Inflammatory macrophage (primary cell): ENCODE measurements at places on chromosomes 16 and 17.

GRCh38 chr17:59332749-59333377, 1.4 kb downstream of the YPEL2 start:
- peak; percentile 71 for DNase-seq

DNA sequence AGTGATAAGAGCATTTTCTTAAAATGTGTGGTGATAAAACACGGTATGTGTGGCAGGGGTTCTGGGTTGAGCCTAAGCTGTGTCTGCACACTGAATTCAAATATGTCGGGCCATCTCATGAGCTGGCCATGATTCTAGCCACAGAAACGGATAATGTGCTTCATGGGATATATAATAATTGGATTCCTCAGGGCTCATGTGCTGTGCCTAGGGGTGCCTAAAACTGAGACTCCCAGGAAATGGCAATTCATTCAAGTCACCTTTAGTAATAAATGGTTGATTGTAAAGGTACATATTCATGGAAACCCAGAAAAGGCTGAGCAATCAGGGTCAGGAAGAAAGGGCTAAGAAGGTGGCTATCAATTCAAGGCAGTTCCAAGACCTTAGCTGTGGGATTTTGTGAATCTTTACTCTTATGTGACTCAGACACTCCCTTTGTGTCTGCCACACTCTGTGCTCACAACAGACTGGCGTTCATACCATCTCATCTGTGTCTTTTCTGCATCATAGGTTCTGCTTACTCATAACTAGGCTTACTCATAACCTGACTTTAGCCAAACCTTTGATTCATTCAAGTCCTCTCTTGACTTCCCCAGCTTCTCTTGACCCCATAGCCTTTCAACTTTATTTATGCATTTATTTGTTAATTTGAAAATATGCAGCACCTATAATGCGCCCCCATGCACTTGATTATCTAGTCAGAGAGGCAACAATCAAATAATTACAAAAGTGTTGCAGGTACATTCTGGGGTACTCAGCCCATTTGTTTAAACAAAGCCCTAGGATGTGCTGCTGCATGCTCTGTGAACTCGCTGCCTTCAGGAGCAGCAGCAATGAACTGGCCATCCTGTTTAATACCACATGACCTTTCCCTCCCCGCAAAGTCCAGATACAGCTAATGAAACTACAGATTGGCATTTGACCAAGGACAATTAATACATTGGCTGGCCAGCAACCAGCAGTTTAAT, 28.4 kb upstream of the MED13 start:
- DNase-seq: no peak

DNA sequence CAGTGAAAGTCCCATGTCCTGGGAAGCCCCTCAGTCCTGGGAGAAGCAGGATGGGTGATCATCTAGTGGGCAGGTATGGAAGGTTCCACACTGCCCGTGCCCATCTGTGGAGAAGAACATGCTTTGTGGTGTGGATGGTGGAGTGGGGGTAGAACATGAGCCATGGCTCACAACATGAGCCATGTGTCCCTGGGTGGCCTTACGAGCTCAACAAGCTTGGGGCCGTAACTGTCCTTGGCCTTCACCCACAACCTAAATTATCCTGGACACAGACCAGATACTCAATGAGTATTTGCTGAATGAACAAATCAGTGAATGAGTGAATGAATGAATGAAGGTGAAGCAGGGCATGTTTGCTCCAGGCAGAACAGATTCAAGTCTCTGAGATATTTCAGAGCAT, 13.5 kb downstream of the SOX8 start:
- DNase-seq: no peak

DNA sequence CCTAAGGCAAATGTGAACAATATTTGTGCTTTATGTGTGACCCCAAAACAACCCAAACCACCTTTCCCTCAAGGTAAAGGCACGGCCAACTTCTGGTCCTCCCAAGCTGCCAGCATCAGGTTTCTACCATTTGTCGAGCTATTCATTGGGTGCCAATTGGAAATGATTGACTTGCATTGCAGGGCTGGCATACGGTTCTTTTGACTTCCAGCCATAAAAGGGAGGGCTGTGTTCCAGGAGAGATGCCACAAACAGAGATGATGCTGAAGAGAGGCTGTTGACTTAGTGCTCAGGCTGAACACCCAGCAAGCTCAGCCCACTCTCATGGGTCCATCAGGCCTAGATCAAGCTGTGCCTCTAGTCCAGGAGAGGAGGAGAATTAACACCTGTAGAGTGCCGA, 252.4 kb downstream of the GRIN2A start:
- no peak for DNase-seq

DNA sequence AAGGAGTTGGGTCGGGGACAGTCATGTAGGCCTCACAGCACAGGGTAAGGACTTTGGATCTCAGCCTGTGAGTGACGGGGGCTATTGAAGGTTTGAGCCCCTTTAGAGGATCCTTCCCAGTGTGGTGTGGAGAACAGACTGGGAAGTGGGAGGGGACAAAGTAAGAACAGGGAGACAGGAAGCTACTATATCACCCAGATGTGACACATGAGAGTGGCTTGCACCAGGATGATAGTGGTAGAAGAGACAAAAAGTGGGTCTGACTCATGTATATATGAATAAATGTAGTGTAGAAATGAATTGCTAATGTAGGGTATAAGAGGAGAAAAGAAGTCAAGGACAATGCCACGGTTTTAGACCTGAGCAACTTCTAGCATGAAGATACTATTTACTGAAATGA, 4.5 kb downstream of the NUP93 start:
- no peak for DNase-seq

- no peak for DNase-seq
Measured at GRCh38 chr16:10335681-10336080, 50.2 kb upstream of the ATF7IP2 start.

DNA sequence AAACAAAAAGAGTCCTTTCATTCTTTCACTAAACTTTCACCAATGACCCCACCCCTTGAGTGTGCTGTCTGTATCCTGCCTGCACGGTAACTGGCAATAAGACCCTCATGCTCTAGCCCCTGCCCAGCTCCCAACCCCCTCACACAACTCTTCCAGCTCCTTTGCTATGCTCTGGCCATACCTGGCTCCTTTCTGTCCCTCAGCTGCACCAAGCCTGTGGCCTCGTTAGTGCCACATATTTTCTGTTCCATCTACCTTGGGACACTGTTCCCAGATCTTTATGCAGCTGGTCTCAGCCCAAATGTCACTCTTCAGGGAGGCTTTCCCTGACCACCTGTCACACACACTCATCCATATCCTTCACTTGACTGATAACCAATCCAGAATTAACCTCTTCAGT, 47.3 kb downstream of the C16orf82 start:
- DNase-seq: no peak

- DNase-seq: no peak
Measured at GRCh38 chr17:9023392-9024218, 2.3 kb downstream of the NTN1 start.

DNA sequence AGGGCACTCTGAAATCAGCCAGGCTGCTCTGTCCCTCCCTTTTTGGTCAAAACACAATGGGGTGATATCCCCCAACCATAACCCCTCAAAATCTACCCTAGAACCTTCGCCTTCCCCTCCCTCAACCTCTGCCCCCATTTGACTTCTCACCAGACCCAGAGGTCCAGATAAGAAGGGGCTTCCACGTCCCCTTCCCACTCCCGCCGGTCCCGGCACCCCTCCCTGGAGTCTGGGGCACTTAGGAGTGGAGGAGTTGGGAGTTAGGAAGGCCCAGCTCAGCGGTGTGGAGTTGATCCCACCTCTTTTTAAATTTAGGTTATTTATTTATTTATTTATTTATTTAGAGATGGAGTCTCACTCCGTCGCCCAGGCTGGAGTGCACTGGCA, 619 bp upstream of the TMEM92 start:
- no peak for DNase-seq

DNA sequence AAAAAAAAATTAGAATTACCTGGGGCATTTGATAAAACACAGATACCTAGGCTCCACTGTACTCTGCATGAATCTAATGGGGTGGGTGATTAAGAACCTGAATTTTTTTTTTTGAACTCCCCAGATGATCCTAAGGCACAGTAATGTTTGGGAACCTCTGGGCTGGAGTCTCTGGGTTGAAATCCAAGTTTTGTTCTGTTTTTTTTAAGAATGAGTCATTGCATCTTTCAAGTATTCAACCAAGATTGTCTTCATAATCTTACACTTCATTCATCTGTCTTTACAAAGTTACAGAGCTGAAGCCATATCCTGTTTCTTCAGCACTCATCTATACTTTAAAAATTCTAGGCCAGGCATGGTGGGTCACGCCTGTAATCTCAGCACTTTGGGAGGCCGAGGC, 52.6 kb downstream of the PIGL start:
- no peak for DNase-seq

DNA sequence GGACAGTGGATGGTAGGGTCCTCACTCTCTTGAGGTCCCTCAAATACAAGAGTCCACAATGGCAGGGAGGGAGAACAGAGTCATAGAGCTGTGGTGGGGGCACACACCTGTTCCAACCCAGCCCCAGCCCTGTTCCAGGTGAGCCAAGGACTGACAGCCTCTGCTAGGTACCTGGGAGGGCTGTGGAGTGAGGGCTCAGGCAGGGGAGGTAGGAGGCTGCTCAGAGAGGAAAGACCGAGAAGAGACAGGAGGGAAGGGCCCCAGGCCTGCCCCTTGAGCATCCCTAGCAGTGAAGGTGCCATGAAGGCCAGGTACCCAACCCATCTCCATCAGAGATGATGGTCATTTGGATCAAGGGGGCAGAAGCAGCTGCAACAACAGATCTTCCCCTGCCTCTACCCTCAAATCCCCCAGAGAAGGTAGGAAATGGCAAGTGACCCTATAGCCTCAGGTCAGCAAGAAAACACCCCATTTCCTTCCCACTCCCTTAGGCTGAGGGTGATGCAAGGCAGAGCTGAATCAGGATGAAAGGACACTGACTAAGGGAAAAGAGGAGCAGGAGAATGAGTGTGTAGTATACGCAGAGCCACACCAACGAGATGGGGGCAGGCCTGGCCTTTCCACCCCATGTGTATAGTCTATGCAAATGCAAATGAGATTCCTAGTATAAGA, 28.6 kb downstream of the CD300LG start:
- no peak for DNase-seq

DNA sequence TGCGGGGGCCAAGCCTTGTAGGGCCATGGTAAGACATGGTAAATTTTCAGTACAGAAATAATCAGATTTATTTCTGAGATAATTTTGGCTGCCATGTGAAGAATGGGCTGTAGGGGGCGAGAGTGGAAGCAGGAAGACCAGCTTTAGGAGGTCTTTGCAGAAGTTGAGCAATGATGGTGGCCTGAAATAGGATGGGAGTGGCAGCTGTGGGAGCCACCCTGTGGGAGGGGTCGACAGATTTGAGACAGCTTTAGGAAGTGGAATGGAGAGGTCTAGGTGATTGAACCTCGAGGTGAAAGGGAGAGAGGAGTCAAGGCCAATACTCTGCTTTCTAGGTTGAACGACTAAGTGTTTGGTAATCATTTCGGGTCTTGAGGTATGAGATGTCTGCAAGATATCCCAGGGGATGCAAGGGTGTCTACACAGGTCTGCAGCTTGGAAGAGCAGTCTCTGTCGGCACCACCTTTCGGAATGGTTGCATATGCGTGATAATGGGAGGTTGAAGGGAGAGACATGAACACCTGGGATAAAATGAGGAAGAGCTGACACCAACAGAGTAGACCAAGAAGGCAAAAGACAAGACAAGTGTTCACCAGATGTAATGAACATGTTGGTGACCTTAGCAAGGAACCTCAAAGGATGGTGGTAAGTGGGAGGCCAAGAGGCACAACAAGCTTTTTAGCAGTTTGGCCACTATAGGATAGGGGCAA, 4.2 kb upstream of the ATXN7L3 start:
- peak; percentile 74 for DNase-seq

GRCh38 chr16:14499110-14499509, 130.9 kb downstream of the PARN start:
- DNase-seq: no peak

DNA sequence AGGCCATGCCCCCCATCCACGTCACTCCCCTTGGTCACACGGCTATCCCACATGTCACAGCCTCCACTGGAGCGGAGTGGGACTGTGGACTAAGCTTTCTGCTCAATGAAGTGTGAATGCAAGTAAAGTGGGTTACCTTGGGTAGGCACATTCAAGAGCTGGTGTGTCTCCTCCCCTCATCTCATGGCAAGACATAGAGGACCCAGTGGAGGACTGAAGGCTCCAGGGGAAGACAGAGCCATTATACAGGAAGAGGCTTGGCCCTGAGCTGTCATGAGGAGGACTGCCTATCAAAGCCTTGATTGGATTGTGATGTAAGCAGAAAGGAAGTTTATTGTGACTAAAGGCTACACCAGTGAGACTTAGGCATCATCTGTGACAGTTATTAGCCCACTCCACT, 129.2 kb upstream of the CCL2 start:
- no peak for DNase-seq

DNA sequence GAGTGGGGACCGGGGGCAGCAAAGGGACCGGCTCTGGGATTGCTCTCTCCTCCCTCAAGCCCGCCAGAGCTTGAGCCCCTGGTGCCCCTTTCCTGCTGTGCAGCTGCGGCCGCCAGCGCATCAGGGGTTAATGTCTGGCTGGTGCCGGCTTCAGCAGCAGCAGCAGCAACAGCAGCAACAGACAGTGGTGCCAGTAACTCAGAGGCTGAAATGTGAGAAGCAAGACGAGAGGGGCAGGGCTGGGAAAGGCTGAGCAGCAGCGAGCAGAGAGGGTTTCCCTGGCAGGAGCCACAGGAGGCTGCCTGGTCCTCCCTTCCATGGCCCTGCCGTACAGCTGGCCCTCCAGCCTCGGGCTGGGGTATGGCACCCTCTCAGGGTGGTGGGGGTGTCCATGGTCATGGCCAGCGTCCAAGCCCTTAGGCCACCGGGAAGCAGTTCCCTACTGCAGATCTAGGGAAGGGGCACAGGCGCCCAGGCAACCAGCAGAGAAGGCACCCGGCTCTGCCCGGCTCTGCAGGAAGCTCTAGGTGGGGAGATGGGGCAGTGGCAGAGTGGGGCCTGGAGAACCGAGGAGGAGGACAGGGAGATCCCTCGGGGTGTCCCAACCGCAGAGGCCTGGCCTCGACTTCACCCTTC, 21.1 kb upstream of the TFAP4 start:
- no peak for DNase-seq

DNA sequence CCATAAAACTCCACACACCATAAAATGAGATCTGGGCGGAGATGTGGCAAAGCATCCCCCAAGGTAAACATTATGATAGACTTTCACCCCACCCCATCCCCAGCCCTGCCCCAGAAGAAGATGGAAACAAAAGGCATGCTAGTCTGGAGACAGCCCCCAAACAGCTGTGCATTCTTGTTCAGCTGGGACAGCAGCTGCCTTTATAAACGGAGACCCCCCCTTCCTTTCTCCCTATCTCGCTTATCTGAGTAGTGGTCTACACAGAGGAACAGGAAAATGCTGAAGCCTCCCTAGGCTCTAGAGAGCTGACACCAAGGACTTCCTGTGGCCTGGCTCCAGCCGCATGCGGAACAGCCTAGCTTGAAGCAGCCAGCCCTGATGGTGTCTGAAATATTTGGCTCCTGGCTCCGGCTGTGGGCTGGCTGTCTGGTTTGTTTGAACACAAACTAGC, 190.3 kb upstream of the ANKFN1 start:
- DNase-seq: no peak
